KBM-7 (cell line): ENCODE measurements at places on chromosomes 2 and 18.
A peak's percentile ranks its signal among the peaks of the same experiment; 100 is the strongest.

DNA sequence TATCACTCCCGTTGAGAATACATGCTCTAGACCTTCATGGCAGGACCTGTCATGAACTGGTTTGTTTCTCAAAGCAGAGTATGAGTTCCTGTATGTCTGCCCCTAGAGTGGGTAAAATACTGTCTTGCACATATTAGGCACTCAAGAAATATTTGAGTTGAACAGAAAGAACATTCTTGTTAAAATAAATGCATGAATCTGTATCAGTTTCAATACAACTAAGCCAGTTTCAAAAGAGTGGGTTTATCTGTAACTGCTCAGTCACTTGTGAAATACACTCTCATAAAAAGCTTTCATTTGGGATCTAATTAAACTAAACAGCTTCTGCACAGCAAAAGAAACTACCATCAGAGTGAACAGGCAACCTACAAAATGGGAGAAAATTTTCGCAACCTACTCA lies 69.2 kb downstream of the RFTN2 start:
- DNase-seq: no peak

DNA sequence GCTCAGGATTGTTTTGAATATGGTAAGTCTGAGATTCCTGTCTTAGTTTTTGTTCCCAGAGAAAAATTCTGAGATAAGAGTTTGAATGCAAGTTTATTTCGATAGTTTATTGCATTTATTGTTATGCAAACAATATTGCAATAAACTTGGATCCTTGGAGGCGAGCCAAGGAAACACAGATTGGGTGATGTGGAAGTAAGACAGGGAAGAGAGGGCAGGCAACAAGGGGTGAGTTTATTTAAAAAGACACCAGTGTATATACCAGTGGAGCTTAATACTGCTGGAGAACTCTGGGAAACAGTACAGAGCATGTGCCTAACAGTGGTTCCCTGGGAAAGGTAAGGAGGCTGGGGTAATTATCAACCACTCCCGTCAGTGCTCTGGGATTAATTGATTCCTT lies 87.5 kb upstream of the NEDD4L start:
- DNase-seq: no peak

- no peak for DNase-seq
Measured at GRCh38 chr2:234310166-234310565, 186.7 kb downstream of the ARL4C start.

- DNase-seq: peak; percentile 46
Measured at GRCh38 chr2:173898178-173898668, 67.0 kb downstream of the SP3 start.

DNA sequence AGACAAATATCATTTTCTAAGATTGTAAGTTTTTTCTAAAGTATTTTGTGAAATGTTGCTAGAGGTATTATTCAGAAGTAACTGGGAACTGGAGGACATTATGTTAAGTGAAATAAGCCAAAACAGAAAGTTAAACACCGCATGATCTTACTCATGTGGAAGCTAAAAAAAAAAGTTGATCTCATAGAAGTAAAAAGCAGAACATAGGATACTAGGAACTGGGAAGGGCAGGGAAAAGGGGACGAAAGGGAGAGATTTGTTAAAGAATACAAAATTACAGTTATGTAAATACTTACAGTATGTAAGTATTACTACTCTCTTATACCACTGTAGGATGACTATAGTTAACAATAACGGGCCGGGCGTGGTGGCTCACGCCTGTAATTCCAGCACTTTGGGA lies 46.7 kb upstream of the CDKL4 start:
- DNase-seq: no peak

GRCh38 chr2:160489111-160489510 lies 4.5 kb downstream of the RBMS1 start:
- no peak for DNase-seq

DNA sequence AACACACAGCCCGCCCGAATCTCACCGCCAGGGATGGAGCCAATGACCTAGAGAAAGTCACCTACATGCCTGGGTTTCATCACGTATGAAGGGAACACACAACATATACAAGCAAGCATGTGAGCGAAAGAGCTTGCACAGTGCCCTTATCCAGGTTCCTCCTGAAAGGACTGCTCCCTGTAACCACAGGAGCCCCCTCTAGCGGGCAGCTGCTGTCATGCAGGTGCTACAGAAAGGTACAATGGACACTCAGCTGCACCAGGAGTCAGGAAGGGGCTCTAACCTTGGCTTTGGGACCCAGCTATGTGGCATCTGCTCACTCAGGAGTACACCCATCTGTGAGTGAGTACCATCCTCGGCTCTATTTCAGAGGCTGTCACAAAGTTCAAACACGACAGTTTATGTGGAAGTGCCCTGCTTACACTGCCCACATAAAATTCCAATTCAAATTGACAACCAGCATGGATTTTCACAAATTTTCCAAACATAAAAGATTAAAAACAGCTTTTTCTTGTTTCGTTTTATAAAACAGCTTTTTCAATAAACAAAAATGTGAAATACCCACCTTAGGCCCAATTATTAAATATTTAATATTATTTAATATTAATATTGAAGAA lies 3.5 kb downstream of the NDUFA10 start:
- DNase-seq: peak; percentile 74

- DNase-seq: no peak
Measured at GRCh38 chr2:113068706-113069485, 1.1 kb downstream of the IL1F10 start.

GRCh38 chr18:46607926-46608325 lies 49.1 kb downstream of the LOXHD1 start:
- no peak for DNase-seq

DNA sequence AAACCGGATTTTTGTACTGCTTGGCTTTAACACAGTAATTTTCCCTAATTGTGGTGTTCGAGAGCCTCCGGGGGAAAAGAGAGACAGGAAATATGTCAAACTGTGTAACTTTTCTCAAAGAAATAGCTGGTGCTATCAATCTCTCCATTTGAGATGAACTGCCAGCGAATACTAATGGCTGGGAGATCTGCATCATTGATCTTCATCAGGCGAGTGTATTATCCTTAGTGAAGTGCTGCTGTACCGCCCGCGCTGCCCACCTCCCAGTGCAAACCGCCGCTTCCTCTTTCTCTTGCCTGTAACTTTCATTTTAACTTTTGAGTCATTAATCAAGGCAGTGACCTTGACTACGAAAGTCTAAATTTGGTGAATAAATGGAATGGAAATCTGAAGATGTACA lies 246.1 kb upstream of the ST6GAL2 start:
- DNase-seq: peak; percentile 47

DNA sequence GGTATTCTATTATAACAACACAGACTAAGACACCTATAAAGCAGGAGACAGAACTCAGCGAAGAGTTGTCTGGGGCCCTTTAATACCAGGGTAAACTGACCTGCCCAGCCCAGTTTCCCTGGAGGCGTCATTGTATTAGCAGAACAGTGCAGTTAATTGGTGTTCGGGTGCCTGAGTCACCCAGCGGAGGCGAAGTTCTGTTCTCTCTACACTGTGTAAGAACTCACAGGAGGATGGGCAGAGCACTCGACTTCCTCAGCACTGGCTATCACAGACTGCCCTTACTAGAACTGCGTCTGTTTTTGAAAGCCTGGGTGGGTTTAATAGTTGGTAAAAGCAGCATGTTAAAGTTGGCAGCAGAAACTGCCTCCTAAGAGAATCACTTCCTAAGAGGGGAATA lies 106.5 kb upstream of the ATP8B1 start:
- no peak for DNase-seq

- peak; percentile 86 for DNase-seq
Measured at GRCh38 chr18:25282282-25282681, 69.7 kb downstream of the ZNF521 start.

- DNase-seq: no peak
Measured at GRCh38 chr2:10063566-10063965, 16.6 kb downstream of the CYS1 start.

DNA sequence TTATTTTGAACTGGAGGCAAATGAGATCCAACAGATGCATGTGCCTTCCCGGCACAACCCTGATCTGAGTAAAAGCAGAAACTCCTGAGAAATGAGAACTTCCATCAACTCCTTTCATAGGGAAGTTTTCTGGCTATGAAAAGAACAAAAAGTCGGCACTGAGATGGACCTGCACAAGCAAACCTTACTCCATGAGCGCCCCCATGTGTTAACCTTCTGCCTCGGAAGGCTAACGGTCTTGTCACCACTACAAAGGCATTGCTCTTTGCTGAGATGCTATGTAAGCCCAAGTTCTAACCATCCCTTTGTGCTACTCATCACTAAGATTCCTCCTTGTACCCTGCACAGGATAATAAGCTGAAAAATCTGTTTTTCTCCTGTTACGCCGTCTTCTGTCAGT lies 57.3 kb upstream of the SULT1C3 start:
- peak; percentile 34 for DNase-seq

GRCh38 chr2:232925821-232926156 lies 55.7 kb downstream of the SNORC start:
- DNase-seq: no peak

GRCh38 chr2:12094134-12094533 lies 347.7 kb downstream of the LPIN1 start:
- no peak for DNase-seq

DNA sequence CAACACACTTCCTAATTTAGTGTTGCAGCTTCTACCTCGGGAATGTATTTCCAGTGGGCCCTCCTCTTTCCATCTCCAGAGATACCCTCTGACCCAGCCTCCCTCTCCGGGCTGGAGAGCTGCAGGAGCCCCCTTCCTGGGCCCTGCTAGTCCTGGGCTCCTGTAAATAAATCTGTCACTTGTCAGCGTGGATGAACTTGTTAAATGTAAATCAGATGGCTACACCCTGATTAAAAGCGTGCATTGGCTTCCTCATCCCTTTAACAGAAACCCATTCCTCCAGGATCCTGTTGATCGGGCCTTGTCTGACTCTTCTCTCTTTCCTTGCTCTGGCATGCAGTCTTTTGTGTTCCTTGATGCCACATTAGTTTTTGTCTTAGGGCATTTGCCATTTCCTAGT lies 2.4 kb downstream of the ZNF236 start:
- peak; percentile 20 for DNase-seq

DNA sequence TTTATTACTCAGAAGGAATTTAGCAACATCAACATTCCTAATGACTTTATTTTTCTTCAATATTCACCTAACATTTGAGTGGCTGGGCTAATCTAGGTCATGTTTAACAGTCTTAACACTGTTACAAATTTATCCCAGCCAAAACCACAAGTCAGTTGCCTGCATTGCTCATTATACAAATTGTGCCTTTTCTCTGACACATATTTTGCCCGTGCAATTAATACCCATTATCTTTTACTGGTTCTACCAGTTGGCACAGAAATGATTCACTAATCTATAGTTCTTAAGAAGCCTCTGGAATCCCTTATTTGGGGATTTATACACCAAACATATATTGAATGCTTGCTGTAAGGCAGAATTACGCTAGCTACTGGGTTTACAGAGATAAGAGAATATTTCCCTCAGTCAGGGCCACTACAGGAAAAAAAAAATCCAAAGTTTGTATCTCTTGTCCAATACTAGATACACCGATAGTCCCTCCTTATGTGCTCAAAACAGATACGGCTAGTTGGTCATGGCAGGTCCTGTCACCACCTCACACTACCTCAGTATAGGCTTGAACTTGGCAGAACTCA lies 46.3 kb downstream of the ZCCHC2 start:
- no peak for DNase-seq

GRCh38 chr18:43720041-43720440 lies 442.8 kb upstream of the SYT4 start:
- DNase-seq: no peak

DNA sequence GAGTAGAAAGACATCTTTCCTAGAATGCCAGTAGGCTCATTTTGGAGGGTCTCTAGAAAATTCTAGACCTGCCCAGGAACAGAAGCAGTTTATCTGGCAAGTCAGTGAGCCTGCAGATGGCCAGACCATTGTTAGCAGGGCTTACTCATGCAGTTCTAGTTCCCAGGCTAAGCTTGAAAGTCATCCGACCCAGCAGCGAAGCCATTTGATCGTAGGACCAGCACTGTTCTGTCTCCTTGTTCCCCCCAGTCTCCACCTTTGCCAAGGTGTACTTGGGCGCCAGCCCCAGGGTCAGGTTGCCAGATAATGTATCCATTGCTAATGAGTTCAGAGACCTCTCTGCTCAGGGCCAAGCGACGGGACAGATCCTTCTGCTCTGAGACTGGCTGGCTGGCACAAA lies 70.1 kb downstream of the EPAS1 start:
- DNase-seq: no peak

- DNase-seq: no peak
Measured at GRCh38 chr2:200744201-200744602, 67.5 kb upstream of the BZW1 start.

DNA sequence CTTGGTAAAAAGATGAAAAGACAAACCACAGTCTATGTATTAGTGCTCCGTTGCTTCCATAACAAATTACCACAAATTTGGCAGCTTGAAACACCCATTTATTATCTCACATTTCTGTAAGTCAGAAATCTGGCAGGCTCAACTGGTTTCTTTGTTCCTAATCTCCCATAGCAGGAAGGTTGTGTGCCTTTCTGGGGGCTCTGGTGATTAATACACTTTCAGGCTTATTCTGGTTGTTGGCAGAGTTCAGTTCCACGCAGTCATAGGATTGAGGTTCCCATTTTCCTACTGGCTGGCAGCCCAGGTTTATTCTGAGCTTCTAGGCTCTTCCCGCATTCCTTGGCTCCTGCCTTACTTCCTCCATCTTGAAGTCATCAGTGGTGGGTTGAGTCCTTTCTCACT lies 189.3 kb downstream of the ANAPC1 start:
- DNase-seq: no peak

DNA sequence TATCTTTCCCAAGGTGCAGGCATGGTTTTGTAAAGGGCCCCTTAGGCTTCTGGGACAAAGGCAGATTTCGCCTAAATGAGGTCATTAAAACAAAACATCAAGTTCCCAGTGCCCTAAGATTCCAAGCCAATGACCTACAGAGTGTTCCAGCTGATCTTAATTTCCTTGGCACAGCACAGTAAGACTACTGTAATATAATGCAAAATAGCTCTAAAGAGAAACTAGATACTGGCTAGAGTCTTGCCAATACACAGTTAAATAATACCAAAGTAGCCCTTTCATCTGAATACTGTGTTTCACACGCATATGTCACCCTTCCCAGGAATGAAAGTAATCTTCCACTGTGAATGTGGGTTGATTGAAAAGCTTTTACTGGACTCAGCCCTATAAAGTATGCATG lies 14.7 kb downstream of the GRB14 start:
- no peak for DNase-seq

DNA sequence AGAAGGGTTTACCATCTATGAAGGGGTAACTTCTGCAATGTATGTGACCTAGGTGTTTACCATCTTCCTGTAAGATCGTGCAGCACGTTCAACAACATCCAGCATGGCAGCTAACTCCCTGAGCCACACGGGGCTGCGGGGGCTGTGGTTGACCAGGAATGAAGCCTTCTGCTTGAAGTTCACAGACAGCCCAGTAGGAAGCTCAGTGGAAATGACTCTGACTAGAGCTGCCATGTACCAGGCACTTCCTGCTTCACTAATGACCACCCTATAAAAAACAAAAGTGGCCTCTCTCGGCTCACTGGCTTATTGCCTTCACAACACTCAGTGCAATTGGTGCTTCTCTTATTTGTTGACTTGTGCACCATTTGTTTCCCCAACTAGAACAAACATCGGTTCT lies 99.7 kb upstream of the SMAD7 start:
- peak; percentile 84 for DNase-seq

- peak; percentile 38 for DNase-seq
Measured at GRCh38 chr2:217864963-217865772, 137.6 kb downstream of the TNS1 start.
